ENCODE measurements at places on chromosomes 6 and 20. TPM values are rescaled to one million over a fixed set of nuclear protein-coding genes. Genes with fewer than 3 reads are reported as not detected.

GRCh38 chr20:16321291-16321690 lies 252.0 kb downstream of the KIF16B start:
- no peak for DNase-seq

MRPS18B gene
- 54.1 TPM for total RNA-seq

DNA sequence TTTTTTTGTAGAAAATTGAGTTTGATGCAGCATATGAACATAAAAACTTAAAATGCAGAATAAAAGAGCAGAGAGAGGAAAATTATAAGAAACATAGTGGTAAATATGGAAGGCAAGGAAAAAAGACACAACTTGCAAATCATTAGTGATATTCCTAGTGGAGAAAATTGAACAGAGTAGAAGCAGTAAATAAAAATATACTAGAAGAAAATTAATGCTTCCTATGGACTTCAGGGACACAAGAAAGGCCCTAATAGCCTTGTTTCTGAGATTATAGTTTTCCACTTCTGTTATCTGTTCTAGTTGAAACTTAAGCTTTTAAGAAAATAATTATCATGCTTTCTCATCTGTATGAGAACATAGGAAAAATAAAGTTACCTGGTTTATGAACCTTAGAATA lies 25.6 kb upstream of the ADIG start:
- no peak for DNase-seq

- DNase-seq, result no peak
Observed at GRCh38 chr20:25739615-25740320, 43.1 kb upstream of the ZNF337 start.

GRCh38 chr6:66605011-66605410 lies 898.0 kb upstream of the EYS start:
- DNase-seq, result no peak

- no peak for DNase-seq
Observed at GRCh38 chr6:128070406-128070805, 169.5 kb upstream of the THEMIS start.

CYP24A1 gene
- 0.30 TPM for total RNA-seq

COL21A1 gene
- not detected for total RNA-seq

GRCh38 chr6:13077117-13077516 lies 251.2 kb downstream of the TBC1D7 start:
- no peak for DNase-seq

DNA sequence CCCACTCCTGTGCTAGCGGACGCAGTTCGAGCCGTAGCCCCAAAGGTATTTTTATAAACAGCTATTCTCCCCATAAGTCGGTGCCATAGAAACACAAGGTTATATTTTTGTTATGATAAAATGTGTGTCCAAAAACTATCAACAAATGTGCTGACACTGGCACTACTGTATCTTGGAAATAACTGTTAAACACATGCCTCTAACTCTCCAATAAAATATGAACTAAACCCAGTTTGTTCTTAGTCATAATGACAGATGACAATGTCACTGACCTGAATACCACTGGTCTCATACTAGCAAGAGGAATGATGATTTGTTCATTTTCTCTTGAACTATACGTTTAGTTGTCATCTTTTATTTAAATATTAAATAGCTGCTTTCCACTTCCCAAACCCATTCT lies 51.4 kb upstream of the NUP153 start:
- DNase-seq, result no peak

- DNase-seq, result no peak
Observed at GRCh38 chr6:143804835-143805239, 38.3 kb upstream of the LTV1 start.

SLC22A16 gene
- not detected for total RNA-seq

DNA sequence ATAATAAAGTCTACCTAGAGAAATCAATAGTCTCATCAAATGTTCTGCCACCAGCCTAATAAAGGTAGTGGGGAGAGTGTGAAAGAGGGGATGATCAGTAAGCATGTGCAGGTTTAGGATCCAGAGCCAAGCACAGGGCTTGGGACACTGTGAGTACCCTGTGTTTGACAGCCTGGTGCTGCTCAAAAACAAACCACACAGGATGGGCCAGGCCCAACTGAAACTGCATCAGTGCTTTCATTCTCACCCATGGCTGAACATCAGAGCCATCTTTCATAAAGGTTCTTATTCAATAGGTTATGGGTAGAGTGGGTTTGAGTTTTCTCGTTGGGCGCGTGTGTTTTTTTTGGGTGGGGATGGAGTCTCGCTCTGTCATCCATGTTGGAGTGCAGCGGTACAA lies 87.3 kb upstream of the NHSL1 start:
- no peak for DNase-seq

DAAM2 gene
- total RNA-seq, result 0.03 TPM

DNAH8 gene
- total RNA-seq, result 0.07 TPM

PAK1IP1 gene
- total RNA-seq, result 8.4 TPM

DNA sequence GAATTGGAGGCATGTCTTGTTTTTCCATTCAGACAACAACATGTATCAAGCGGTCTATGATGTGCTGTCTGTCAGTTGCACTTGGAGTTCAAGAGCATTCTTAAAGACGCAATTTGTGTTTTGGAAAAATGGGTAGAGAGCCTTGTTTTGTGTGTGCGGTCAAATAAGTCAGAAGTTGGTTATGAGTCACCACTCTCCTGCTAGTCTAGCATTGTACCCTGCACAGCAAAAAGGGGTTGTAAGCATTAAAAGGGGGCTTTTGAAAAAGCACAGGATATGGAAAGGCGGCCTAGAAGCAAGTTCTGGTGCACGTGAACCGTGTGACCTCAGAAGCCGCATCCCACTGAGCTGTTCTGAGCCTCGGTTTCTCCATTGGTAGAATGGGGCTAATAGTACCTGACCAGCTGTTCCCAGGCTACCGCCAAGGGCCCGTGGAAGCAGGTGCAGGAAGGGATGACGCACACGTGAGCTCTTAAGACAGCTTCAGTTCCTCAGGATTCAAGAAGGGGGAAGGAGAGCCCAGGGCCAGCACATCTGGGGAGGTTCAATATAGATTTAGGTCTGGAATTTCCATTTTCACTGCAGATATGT lies 61.6 kb upstream of the SNX9 start:
- DNase-seq, result no peak

GRCh38 chr6:170162011-170162774 lies 128.7 kb downstream of the DLL1 start:
- no peak for DNase-seq

GRCh38 chr20:6241591-6241990 lies 118.8 kb upstream of the FERMT1 start:
- no peak for DNase-seq

DNA sequence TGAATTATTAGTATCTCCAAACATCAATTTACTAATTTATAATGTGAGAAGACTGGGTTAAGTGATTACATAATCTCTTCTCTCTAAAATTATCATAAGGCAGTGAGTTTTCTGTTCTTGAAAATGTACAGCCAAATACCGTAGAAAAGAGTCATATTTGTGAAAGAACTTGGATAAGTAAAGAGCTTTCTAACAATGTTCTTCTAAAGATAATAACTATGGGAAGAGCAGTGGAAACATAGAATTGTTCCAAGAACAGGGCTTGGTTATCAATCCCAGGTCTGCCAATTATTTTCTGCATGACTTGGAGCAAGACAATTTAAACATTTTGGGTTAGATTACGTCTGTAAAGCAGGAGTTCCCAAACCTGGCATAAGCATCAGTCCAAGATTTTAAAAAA lies 198.1 kb upstream of the SGK1 start:
- DNase-seq, result no peak

DNA sequence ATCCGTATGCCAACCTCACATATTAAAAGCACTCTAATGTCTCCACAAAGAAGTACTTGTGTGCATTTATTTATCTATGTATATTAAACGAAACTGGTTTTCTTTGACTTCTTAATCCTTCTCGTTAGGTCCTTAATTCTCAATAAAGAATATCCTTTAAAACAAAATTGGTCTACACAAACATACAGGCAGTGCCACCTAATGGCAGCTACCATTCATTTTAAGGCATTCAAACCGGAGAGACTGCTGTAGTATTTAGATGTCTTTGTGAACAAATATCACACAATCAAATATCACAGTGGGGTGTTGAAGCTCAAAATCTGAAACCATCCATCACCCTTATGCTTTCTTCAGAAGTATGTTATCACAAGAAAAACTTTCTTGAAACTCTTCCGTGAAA lies 96.6 kb upstream of the IRAK1BP1 start:
- DNase-seq, result no peak

DNA sequence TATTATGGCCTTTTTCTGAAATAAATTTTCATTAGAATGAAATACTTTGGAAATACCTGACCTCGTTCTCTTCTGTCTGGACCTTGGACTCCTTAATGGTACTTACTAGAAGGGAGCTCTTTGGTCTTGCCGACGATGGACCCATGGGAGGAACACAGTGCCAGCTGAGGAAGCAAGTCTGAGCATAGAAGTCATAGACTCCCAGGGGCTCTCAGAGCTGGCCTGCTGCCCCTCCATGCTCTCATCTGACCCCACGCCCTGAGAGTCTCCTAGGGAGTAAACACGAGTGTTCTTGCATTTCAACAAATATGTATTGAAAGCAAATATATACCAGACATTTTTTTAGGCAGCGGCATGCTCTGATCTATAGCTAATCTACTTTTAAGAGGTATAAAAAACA lies 87.8 kb downstream of the PLEKHG1 start:
- DNase-seq, result no peak

GRCh38 chr20:25009218-25010145 lies 16.9 kb upstream of the APMAP start:
- DNase-seq, result no peak

- DNase-seq, result no peak
Observed at GRCh38 chr20:14996883-14997672, 659.7 kb upstream of the FLRT3 start.

DNA sequence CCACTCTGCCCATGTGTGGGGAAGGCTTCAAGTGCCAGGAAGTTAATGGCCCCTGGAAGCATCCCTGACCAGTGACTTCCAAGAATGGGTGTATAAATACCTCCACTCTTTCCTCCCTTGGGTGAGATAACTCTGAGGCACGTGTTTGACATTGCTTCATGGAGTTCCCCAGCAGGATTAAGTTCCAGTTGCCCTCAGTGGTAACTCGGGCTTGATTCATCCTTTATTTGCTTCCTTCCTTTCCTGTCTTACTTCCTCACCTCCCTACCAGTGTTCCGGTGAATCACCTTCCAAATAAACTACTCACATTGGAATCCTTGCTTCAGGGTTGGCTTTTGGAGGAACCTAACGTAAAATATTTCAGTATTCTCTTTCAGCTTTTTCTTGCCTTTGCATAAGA lies 84.6 kb upstream of the JAG1 start:
- DNase-seq, result no peak
